ENCODE measurements at places on chromosomes 2 and 18.

- peaks cover 18% of the 10 kb centered on the region for H3K4me1 ChIP-seq
- no peak overlapping the region for H3K27ac ChIP-seq
- H3K36me3 ChIP-seq, result no peaks in the 10 kb centered on the region
- H3K27me3 ChIP-seq, result no peaks in the 10 kb centered on the region
Measured at GRCh38 chr2:28437149-28437835, 44.6 kb downstream of the FOSL2 start.

- no peaks in the 10 kb centered on the region for H3K36me3 ChIP-seq
- H3K4me3 ChIP-seq, result no peak overlapping the region
- DNase-seq, result peak; percentile 2
- H3K27ac ChIP-seq, result no peak overlapping the region
Measured at GRCh38 chr2:167177196-167177595, 288.9 kb downstream of the XIRP2 start.

DNA sequence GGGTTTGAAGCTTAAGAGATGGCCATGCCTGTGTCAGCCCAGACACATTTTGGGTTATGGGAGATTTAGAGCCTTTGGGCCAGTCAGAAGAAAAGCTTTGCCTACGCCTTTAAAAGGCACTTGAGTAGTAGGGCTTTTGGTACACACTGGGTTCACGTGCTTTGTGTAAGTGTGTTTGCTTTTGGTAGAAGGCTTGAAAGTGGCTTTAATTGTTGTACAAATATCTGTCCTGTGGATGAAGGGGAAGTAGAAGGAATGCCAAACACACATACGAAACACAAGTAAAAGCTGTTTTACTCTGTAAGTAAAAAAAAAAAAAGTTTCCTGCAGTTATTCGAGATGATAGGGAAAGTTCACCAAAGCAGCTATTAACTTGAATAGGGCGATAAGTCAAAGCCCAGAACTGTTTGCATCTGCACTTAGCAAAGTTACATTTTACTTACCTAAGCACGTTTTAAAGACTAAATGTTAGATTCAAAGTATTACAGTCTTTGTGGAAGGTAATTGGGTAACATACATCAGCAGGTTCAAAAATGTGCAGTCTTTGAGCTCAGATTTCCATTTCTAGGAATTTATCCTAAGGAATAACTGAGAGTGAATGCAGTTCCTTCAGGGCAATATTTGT, 75.4 kb downstream of the STK25 start:
- H3K4me3 ChIP-seq, result no peak overlapping the region
- H3K27me3 ChIP-seq, result no peaks in the 10 kb centered on the region
- peaks cover 78% of the 10 kb centered on the region for H3K36me3 ChIP-seq
- no peak for DNase-seq
- no peak overlapping the region for H3K27ac ChIP-seq

GRCh38 chr2:75098856-75099255, 100.5 kb downstream of the TACR1 start:
- no peak overlapping the region for H3K4me3 ChIP-seq
- DNase-seq, result peak; percentile 53

DNA sequence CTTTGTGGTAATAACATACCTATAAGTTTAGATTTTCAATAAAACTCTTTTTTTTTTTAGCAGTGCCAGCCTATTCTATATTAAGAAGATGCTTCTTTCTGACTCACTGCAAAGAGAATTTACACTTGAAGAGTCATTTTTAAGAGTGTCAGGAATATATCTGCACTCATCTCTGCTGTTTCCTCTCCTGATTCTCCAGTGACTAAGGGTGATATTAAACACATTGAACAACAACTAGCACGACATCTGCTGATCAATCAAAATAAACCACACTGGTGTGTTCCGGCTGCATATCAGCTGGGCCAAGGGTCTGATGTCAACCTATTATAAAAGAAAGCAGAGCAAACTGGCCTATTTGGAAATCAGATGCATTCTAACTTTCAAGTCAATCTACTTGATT, 15.0 kb downstream of the RAB27B start:
- no peaks in the 10 kb centered on the region for H3K27me3 ChIP-seq
- no peak overlapping the region for H3K4me3 ChIP-seq
- H3K4me1 ChIP-seq, result no peaks in the 10 kb centered on the region

- H3K36me3 ChIP-seq, result peaks cover 29% of the 10 kb centered on the region
- no peak overlapping the region for H3K27ac ChIP-seq
- DNase-seq, result no peak
- H3K4me1 ChIP-seq, result peaks cover 31% of the 10 kb centered on the region
Measured at GRCh38 chr2:24831221-24832072, 38.2 kb downstream of the CENPO start.

Data from mesenchymal stem cell (in vitro differentiated cells and primary cell).